ENCODE measurements at places on chromosomes 5 and 9.

DNA sequence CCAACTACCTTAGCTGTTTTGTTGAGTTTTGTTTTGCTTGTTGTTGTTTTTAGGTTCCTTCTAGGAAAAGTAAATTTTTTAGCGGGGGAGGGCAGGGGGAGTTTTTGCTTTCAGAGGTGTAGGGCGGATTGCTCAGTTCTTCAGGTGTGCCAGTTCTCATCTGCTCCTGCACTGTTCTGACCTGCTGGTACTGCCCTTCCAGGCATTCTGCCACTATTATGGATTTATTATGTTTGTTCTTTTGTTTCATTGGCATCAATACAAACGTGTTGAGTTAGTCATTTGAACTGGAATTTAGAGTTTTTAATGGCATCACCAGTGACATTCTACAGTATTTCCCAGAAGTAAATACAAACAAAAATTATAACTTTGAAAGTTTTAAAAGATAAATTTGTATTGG is 26.0 kb downstream of the ERCC6L2 start:
- no peak for DNase-seq

- no peak for DNase-seq
Observed at GRCh38 chr5:53438486-53439472, 41.6 kb upstream of the FST start.

- DNase-seq: peak; percentile 97
Observed at GRCh38 chr5:160467555-160468362, 46.1 kb downstream of the PTTG1 start.

DNA sequence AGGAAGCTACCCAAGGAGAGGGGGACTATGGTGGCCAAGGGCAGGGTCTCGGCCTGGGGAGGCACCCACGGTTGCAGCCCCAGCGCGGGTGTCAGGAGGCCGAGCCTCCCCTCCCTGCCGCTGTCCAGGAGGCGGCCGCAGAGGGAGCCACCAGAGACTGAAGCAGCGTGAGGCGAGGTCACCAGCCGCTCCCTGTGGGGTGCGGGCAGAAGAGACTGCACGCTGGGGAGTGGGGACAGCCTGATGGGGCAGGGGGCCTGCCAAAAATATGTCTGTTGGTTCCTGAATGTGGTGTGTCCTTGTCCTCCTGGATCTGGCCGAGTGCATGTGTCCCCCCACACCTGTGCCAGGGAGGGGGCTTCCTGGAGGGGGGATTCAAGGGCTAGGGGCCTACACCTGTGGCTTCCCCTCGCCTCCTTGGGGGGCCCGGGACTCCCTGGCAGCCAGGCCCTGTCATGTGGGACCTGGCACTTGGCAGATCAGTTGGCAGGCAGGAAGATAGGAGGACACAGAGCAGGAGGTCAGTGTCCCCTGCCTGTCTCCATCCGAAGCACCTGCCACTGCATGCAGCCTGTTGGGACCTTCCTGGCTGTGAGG is 131.2 kb downstream of the DAB2IP start:
- DNase-seq: no peak

GRCh38 chr9:38708759-38709158 is 11.2 kb downstream of the FAM240B start:
- no peak for DNase-seq

- peak; percentile 24 for DNase-seq
Observed at GRCh38 chr9:115593587-115594091, 475.7 kb upstream of the TNC start.
